Ureter (tissue), 1 donor: ENCODE measurements at places on chromosomes 11 and 22.

DNA sequence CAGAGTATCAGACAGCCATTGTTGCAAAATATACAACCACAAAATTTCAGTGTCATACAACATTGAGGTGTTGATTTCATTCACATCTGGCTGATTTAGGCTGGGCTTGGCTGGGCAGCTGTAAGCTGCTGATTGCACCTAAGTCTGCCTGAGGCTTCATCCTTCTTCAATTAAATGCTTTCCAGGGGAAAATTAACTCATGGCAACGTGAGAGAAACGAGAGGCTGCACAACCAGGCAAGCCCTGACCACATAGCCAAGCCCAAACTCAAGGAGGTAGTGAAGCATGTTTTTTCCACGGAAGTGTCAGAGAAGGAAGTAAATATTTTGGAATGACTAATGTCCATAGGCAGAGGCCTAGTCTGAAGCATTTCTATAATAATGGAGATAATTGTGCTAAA lies 273.8 kb upstream of the ZC3H12C start:
- DNase-seq: no peak

DNA sequence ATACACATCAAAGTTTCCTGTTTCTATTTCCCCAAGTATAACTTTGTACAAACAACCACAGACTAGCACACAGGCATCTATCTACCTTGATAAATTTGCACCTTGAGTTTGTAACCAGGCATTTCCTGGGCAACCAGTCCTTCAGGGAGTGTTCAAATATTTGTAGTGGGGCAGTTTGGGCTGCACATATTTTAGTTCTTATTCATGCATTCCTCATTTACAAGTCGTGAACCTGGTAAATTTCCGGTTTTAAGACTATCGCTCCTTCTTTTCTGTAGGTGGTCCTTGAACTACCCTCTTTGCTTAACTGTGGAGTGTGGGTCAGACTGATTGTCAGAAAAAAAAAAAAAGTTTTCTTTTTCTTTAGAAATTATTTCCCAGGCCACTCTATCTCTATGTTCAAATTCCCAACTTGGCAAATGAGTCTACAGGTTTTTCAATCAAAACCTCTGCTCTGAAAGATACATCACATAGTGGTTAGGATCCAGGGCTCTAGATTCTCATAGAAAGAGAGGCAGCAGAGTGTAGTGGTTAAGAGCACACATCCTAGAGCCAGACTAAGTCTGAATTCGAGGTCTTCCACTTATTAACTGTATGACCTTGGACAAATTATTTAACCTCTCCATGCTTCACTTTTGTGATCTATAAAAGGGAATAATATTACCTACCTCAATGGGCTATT lies 201.5 kb downstream of the SOX6 start:
- DNase-seq: no peak

DNA sequence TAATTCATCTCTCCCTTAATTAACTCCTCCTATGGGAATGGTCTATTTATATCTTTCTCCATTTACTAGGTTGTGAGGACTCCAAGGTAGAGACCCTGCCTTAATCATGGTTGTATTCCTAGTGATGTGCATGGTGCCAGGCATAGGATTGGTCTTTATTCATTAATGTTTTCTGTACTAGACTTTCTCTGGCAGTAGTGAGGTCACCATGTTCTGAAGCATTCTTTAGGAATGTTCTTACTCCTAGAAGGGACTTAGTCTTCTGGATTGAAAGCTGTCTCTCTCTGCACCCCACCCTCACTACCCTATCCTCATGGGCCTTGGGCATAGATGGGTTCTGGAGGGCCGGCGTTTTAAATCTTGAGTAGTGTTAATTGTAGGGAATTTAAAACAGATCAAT lies 10.6 kb upstream of the INSC start:
- DNase-seq: no peak

DNA sequence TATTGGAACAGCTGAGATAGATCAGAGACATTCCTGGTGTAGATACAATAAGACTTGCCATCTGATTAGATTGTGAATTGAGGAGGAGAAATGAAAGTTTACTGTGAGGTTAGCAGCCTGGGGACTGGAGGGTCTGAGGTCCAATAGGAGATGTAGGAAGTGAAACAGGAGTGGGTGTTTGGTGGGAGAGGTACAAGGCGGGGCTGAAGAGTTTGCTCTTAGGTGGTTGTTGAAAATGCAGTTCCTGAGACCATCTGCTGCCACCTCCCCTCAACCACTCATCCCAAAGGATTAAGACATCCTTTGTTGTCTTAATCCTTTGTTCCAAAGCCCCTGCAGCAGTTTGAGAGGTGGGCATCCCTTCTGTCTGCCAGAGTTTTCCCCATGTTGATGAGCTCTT lies 14.8 kb downstream of the PIWIL4 start:
- DNase-seq: no peak

DNA sequence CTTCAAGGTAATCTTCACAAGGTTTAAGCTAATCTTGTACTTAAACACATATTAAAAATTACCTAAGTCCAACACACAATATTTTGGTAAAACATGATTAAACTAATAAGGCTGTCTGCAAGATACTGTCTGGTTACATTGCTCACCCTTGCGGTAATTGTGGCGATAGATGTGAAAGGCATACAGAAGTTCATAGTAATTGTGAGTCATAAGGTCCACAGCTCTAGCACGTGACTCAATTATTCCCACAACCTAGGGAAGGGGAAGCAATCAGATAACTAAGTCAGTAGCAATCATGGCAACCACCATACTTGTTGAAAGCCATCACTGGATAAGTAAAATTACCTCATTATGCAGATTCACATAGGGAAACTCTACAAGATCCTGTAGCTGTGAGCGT lies 30.5 kb upstream of the FNBP4 start:
- no peak for DNase-seq

DNA sequence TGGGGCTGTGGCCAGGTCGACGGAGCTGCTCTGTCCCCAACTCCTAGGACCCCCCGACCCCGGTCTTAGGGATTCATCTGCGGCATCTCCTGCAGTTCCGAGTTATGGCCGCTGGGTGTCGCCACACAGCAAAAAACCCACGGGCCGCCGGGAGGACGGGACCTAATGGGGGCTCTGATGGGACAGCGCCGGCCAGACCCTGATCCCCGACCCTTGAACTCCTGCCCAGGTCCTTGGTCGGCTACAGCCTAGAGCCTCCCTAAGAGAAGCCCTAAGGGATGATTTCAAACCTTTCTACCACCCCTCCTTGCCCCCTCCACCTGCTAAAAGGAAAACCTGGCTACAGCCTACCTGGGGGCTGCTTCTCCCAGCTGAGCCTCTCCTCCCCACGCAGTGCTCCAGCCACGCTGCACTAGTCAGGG lies 30.8 kb upstream of the LRRC10B start:
- DNase-seq: no peak

DNA sequence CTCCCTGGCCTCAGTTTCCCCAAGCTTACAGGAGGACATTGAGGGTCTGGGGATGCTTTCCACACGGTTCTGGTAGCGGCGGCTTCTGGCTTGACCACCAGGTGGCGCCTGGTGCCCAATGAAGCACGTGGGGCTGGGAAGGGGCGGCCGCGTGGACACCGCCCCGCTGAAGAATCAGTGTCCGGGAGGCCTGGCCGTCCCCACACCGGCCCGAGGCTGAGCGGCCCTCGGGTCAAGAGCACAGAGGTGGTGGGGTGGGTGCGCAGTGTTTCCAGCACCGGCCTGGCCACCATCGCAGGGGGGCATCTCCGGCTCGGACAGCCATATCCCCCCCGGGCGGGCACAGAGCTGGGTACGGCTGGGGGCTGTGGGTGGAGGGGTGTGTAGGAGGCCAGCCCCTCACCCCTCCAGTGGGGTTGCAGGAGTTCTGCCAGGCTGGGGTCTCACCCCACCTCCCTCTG lies 27.8 kb upstream of the PPARA start:
- DNase-seq: peak; percentile 81

DNA sequence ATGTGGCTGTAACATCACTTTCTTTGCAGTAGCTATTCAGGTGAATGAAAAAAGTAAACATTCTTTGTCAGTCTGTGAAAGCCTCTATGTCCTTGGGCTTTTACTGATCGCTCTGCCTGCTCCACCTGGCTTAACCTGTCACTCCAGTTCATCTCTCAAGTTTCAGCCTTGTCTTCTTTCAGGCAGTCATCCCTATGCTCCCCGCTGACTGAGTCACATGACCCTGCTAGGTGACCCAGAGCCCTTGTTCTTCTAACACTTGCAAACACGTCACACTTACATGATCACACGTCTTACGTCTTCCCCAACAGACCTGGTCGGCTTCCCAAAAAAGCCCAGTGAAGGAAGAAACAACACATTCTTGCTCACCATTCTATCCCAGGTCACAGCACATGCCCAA lies 499.3 kb upstream of the TENM4 start:
- no peak for DNase-seq

GRCh38 chr11:110429731-110430266 lies at the start of gene FDX1:
Gene FDX1, plus strand, starts transcription at chr11:110429948. Its CDS starts 173 bp downstream, at chr11:110430121.
- DNase-seq: peak; percentile 82

- DNase-seq: peak; percentile 77
Observed at GRCh38 chr11:131674051-131674755, 303.8 kb downstream of the NTM start.

- DNase-seq: no peak
Observed at GRCh38 chr11:65653229-65654225, 9.2 kb downstream of the RELA start.

DNA sequence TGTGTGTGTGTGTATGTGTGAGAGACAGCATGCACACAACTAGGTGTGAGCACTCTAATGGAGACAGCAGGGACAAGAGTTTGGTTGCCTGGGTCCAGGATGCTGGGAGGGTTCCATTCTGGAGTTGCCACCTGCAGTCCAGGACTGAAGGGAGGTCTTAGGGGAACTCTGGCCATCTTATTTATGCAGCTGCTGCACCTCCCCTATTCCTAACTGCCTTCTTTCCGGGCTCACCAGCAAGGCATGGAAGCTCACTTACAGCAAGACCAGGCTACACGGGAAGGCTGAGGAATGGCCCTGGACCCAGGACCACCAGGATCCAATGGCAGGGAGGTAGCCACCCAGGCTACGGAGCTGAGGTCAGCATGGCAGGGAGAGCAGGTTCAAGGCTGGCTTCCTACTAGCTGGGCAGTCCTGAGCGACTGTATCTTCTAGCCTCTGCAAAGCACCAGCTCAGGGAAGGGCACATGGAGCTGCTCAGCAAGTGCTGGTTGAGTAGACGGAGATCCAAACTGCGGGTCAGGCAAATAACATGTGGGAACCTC lies 42.2 kb upstream of the B3GAT1 start:
- DNase-seq: no peak

DNA sequence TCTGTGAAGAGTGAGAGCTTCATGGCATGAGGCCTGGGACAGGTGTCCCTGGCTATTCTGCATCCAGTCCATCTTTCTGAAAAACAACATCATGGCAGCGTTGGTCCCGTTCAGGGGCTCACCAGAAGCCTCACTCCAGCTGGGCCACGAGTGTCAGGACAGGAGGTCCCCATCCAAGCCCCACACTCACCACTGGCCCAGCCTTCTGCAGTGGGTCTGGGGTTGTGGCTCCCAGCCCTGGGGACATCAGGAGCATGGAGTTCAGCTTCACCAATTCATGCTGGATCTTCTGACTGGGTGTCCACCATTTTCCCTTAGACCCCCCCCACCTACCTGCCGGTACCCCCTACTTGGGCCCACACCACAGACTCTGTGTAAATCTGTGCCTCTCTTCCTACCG lies 400.3 kb downstream of the BRD1 start:
- no peak for DNase-seq

DNA sequence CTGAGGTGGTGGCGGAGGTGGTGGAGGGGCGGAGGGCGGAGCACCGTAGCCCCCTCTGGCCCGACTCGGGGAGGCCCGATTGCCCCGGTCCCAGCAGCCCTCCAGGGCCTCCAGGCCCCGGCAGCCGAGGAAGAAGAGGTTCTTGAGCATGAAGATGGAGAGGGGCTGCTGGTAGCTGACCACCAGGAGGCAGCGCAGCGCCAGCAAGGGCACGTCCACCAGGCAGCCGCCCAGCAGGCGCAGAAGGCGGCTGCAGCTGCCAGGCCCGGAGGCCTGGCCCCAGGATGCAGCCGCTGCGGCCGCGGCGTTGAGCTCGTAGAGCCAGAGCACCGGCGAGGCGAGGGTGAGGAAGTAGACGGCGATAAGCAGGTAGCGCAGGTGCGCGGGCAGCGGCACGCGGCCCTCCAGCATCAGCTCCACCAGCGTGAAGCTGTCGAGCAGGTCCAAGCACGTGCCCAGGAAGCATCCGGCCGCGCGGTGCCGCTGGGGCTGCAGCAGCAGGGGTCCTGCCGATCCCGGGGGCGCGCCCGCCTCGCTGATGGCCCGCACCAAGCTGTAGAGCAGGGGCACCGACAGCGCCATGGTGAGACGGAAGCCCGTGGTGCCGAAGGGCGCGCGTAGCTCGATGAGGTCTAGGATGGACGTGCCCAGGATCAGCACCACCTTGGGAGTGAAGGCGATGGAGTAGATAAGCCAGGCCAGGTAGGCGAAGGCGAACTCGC lies 1.5 kb downstream of the TMEM121B start:
- DNase-seq: no peak

GRCh38 chr11:12832480-12833224 lies 158.4 kb downstream of the TEAD1 start:
- DNase-seq: no peak

DNA sequence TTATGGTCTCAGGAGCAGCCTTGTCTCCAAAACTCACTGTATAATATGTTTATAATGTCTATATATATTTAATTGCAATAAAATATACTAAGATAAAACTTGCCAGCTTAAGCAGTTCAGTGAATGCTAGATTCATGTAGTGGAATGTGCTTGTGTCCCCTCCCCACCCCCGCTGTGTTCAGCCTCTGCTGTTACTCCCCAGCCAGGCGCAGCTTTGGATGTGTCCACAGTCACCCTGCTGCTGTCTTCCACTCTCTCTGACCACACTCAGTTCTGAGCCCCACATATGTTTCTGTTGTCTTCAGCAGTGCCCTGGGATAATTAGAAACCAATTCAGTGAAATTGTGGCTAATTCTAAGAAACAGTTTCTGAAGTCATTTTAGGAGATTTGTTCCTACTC lies 52.2 kb downstream of the PPFIA1 start:
- DNase-seq: no peak

DNA sequence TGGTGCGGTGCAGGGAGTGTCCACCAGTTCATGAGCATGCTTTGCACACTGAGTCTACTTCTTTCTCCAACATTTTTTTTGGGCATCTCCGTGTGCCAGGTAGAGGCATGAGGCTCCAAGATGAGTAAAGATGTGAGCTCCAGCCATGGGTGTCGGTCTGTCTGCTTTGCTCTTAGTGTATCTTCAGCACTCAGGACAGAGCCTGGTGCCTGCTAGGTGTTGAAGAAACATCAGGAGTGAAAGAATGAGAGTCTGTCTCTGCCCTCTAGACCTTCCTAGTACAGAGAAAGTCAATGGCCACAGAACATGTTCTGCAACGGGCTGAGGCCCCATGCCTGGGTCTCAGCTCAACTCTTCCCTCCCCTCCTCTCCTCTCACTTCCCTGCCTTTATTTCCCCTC lies 486.5 kb downstream of the TBC1D22A start:
- DNase-seq: no peak

- no peak for DNase-seq
Observed at GRCh38 chr11:68324241-68324640, 11.8 kb downstream of the LRP5 start.

DNA sequence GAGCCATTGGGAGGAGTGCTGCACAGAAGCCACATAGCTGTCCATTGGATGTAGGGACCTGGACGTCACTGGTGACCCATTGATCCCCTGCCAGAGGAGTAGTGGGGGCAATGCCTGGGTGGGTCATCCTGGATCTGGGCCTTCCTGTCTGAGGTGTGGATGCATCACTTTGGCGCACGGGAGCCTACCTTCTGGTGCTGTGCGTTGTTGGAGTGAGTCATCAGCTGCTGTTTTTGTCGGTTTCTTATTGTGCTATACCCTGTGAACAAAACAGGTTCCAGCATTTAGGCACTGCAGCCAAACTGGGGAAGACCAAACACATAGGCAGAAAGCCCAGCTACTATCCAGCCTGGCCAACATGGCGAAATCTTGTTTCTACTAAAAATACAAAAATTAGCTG lies 3.2 kb downstream of the TAF6L start:
- no peak for DNase-seq
